Esophagus muscularis mucosa (tissue), 4 donors: ENCODE measurements at places on chromosomes 12 and 14. TPM values are rescaled to one million over a fixed set of nuclear protein-coding genes. Genes with fewer than 3 reads are reported as not detected.

GRCh38 chr12:106774808-106775524 is 484 bp downstream of the RIC8B start:
- no peaks in the 10 kb centered on the region for H3K27me3 ChIP-seq
- peak; percentile 21 for DNase-seq
- peak overlapping the region; percentile 95 for H3K27ac ChIP-seq
- no peaks in the 10 kb centered on the region for H3K36me3 ChIP-seq

DNA sequence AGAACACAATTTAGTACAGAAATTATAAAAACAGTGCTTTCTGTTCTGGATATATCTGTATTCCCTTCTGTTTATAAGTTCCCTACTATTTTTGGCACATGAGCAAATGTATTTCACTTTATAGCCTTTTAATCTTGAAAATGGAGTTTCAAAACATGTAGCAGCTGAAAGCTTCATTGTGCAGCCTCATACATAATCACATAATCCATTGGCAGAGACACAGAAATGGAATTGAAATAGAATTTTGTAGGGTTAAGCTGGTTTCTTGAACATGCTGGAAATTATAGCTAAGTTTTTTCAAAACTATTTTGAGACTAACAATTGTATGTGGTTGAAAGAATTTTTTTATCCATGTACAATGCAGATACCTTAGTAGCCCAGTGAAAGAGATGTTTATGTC is 614.3 kb upstream of the MDGA2 start:
- no peaks in the 10 kb centered on the region for H3K27me3 ChIP-seq
- no peaks in the 10 kb centered on the region for H3K4me1 ChIP-seq
- H3K36me3 ChIP-seq, result no peaks in the 10 kb centered on the region
- no peak overlapping the region for H3K27ac ChIP-seq

DNA sequence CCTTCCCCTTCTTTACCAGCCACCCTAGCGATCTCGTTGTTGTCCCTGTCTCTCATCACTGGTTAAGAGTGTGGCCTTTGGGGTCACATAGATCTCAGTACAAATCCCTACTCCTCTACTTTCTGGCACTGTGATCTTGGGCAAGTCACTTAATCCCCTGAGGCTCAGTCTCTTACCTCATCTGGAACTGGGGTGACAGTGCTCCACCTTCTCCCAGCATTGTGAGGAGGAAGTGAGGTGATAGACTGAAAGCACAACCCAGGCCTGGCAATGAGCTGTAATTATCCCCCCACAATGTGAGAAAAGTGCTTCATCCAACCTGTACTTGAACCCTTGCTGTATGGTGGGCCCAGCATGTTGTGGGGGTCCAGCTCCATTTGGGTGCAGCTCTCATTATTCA is 48.0 kb downstream of the IRAK3 start:
- H3K36me3 ChIP-seq, result no peaks in the 10 kb centered on the region
- no peak for DNase-seq
- H3K27me3 ChIP-seq, result no peaks in the 10 kb centered on the region
- H3K4me1 ChIP-seq, result peaks cover 12% of the 10 kb centered on the region

DNA sequence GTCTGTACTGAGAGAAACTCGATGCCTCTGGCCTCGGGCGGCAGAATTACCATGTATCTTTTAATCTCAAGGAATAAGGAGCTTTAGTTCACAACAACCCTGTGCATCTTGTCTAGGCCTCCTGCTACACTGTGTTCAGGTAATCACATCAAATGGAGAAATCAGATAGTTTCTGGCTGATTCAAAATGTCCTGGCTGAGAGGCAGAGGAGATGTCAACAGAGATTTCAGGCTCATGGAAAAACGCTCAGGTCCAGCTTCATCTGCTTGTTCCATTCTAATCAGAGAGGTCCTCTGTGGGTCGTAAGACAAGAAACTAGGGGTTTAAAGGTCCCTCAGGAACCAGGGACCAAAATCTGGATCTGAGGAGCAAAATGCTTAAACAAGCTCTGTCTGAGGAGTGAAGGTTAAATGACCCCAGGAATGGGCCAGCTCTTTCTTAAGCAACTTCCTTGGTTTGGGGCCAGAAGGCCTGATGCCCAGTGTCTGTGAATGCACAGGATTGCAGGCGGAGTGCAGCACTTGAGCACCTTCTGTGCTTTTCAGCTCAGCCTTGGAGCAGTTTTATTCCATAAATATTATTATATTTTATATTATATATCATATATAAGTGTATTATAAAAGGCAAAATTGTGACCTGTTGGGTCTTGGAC is 170.2 kb upstream of the PRICKLE1 start:
- no peaks in the 10 kb centered on the region for H3K36me3 ChIP-seq
- no peak overlapping the region for H3K4me3 ChIP-seq
- peaks cover 29% of the 10 kb centered on the region for H3K4me1 ChIP-seq
- DNase-seq, result peak; percentile 93
- H3K27me3 ChIP-seq, result no peaks in the 10 kb centered on the region

GRCh38 chr12:55708695-55709233 is 1.1 kb upstream of the ITGA7 start:
- peak overlapping the region; percentile 86 for H3K4me3 ChIP-seq
- peaks cover 90% of the 10 kb centered on the region for H3K4me1 ChIP-seq
- H3K36me3 ChIP-seq, result no peaks in the 10 kb centered on the region
- peak overlapping the region; percentile 89 for H3K27ac ChIP-seq
- H3K27me3 ChIP-seq, result no peaks in the 10 kb centered on the region

Gene SMOC1
- 0.57 TPM for total RNA-seq

DNA sequence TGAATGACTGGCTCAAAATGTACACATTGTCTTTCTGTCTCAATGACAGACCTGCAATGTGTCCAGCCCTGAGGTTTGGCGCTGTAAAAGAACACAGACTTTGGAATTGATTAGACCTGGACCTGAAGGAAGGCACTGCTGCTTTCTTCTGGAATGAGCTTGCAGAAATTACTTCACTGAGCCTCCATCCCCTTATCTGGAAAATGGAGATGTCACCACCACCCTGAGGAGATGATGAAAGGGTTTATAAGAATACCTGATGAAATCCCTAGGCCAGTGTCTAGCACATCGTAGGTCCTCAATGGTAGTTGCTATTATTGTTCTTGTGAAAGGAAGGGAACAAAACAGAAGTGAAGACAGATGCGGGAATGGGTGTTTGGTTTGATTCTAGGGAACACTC is 9.7 kb upstream of the WSB2 start:
- no peaks in the 10 kb centered on the region for H3K4me1 ChIP-seq
- no peak overlapping the region for H3K4me3 ChIP-seq
- no peak overlapping the region for H3K27ac ChIP-seq
- H3K36me3 ChIP-seq, result peaks cover 5% of the 10 kb centered on the region
- H3K27me3 ChIP-seq, result no peaks in the 10 kb centered on the region

GRCh38 chr14:81351205-81351604 is 48.9 kb downstream of the STON2 start:
- H3K27ac ChIP-seq, result no peak overlapping the region
- H3K36me3 ChIP-seq, result no peaks in the 10 kb centered on the region
- no peaks in the 10 kb centered on the region for H3K27me3 ChIP-seq
- no peaks in the 10 kb centered on the region for H3K4me1 ChIP-seq
- no peak for DNase-seq
- no peak overlapping the region for H3K4me3 ChIP-seq

DNA sequence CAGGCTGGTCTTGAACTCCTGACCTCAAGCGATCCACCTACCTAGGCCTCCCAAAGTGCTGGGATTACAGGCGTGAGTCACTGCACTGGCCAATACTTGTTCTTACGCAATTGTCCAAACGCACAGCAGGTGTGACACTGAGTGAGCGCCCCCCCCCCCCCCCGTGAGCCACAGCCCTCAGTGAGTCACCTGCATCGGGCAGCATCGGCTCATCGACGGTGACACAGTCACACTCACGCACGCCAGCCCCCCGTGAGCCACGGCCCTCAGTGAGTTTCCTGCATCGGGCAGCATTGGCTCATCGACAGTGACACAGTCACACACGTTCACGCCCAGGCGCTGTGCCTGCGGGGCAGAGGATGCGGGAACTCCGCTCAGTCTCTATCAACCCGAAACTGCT is 42.5 kb downstream of the GALNT9 start:
- DNase-seq, result no peak
- no peak overlapping the region for H3K4me3 ChIP-seq
- H3K27me3 ChIP-seq, result no peaks in the 10 kb centered on the region

Gene KRT71
- not detected for total RNA-seq

GRCh38 chr12:47725893-47726292 is 603 bp upstream of the ENDOU start:
- no peaks in the 10 kb centered on the region for H3K27me3 ChIP-seq
- no peak overlapping the region for H3K4me3 ChIP-seq
- no peak overlapping the region for H3K27ac ChIP-seq

DNA sequence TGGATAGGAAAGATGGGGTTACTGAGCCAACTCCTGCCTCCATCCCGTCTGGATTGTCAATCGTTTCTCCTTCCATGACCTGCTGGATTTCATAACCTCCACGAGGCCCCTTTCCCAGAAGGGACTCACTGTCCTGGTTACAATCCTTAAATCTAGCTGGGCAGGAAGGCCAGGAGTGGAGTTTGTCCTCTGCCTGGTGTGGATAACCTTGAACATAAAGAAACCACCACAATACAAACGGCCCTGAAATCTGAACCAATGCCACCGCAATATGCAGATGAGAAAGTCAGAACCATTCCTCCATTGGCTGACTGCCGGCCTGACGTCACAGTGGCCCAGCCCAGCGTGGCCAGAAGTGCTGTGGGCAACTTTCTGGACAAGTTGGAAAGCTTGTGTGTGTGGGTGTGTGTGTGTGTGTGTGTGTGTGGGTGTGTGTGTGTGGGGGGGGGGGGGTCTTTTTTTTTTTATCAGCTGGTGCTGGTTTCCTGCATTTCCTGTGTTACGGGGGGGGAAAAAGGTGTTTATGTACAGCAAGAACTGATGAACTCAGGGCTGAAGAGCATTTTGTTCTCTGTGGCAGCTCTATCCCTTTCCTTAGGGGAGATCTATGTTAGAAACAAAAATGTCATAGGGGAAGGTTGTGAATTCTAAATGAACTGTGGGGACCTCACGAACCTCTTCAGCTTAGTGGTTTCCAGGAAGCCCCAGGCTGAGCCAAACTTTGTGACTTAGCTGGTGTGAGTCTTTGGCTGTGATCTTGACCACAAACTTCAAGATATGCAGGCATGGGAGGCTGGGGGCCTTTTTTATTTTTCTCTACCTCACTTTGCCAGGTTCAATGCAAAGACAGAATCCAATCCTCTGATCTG is 81.6 kb upstream of the MED13L start:
- peak overlapping the region; percentile 69 for H3K27ac ChIP-seq
- no peaks in the 10 kb centered on the region for H3K27me3 ChIP-seq
- peak; percentile 98 for DNase-seq
- no peaks in the 10 kb centered on the region for H3K36me3 ChIP-seq
- H3K4me3 ChIP-seq, result peak overlapping the region; percentile 46

DNA sequence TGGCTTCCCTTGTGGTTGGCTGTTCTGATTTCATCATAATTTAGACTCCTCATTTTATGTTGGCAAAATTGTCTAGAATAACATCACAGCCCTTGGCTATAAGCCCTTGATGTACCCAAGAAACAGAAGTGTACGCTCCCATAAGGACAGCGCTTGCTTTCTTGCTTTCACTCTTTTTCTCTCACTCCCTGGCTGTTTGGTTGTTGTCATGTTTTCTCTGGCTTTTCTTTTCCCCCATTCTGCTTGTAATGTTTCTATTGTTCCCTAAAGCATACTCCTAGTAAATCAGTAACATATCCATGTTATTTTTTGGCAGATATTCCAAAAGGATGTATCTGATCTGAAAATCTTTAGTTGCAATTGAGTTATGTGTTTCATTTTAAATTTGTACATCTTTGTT is 530.5 kb downstream of the NOVA1 start:
- H3K4me1 ChIP-seq, result no peaks in the 10 kb centered on the region
- H3K36me3 ChIP-seq, result no peaks in the 10 kb centered on the region
- no peak for DNase-seq
- no peaks in the 10 kb centered on the region for H3K27me3 ChIP-seq
- H3K27ac ChIP-seq, result no peak overlapping the region

GRCh38 chr14:23540141-23540469 is 11.5 kb downstream of the ZFHX2 start:
- H3K4me3 ChIP-seq, result no peak overlapping the region
- H3K27me3 ChIP-seq, result no peaks in the 10 kb centered on the region
- peaks cover 5% of the 10 kb centered on the region for H3K36me3 ChIP-seq

GRCh38 chr12:18589316-18589715 is 148.5 kb downstream of the PLCZ1 start:
- no peaks in the 10 kb centered on the region for H3K4me1 ChIP-seq
- no peak overlapping the region for H3K27ac ChIP-seq

- H3K27me3 ChIP-seq, result no peaks in the 10 kb centered on the region
- no peaks in the 10 kb centered on the region for H3K4me1 ChIP-seq
- no peak overlapping the region for H3K4me3 ChIP-seq
- DNase-seq, result no peak
- no peaks in the 10 kb centered on the region for H3K36me3 ChIP-seq
- H3K27ac ChIP-seq, result no peak overlapping the region
Observed at GRCh38 chr12:92362785-92363184, 217.1 kb upstream of the BTG1 start.

DNA sequence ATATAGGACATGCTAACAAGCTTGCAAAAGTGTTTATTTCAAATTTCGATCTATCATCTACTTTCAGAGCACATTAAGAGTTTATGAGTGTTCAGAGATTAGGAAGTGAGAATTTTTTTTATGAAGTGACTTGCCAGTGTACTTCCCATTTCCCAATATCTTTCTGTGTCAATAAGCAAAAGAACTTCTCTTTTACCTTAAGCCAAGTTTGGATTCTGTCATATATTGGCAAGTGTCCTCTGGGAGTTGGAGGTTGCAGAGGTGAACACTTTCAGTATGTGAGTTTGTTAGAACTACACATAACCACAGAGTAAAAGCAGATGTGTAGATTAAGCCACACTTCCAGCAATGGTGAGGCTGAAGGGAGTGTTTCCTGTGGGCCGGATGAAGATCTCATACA is 16.6 kb upstream of the KLRF1 start:
- DNase-seq, result no peak
- H3K4me3 ChIP-seq, result no peak overlapping the region
- no peak overlapping the region for H3K27ac ChIP-seq
- no peaks in the 10 kb centered on the region for H3K27me3 ChIP-seq
- no peaks in the 10 kb centered on the region for H3K36me3 ChIP-seq

DNA sequence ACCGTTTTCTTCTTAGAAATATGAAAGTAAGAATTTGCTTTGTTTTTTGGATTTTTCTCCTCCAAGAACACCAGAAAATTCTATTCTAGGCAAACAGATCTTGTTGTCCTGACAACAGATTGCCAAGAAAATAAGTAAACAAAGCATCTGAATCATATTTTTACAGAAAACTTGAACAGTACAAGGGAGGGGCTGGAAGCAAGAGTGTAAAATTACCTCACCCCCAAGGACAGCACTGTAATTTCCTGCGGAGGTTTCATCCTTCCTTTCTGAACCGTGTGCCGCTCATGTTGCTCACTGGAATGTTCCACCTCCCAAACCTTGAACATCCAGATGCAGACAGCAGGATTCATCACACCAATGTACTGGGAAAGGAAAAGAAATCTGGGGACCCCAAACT is 5.4 kb upstream of the CAMKK2 start:
- no peaks in the 10 kb centered on the region for H3K27me3 ChIP-seq
- no peak for DNase-seq
- no peak overlapping the region for H3K4me3 ChIP-seq
- peaks cover 11% of the 10 kb centered on the region for H3K4me1 ChIP-seq

- no peaks in the 10 kb centered on the region for H3K27me3 ChIP-seq
- H3K4me1 ChIP-seq, result no peaks in the 10 kb centered on the region
- H3K4me3 ChIP-seq, result no peak overlapping the region
- no peak for DNase-seq
Observed at GRCh38 chr12:28130625-28131598, 59.3 kb upstream of the CCDC91 start.

- H3K4me1 ChIP-seq, result no peaks in the 10 kb centered on the region
- no peak overlapping the region for H3K4me3 ChIP-seq
- H3K36me3 ChIP-seq, result no peaks in the 10 kb centered on the region
- no peak overlapping the region for H3K27ac ChIP-seq
- no peak for DNase-seq
Observed at GRCh38 chr12:113112043-113112899, 23.3 kb downstream of the RASAL1 start.

GRCh38 chr12:4143896-4144295 is 129.7 kb upstream of the CCND2 start:
- H3K4me3 ChIP-seq, result no peak overlapping the region
- no peak for DNase-seq
- no peak overlapping the region for H3K27ac ChIP-seq
- H3K27me3 ChIP-seq, result no peaks in the 10 kb centered on the region
- no peaks in the 10 kb centered on the region for H3K4me1 ChIP-seq
